Naive thymus-derived CD8-positive, alpha-beta T cell (primary cell): ENCODE measurements at places on chromosomes 5 and 9.

DNA sequence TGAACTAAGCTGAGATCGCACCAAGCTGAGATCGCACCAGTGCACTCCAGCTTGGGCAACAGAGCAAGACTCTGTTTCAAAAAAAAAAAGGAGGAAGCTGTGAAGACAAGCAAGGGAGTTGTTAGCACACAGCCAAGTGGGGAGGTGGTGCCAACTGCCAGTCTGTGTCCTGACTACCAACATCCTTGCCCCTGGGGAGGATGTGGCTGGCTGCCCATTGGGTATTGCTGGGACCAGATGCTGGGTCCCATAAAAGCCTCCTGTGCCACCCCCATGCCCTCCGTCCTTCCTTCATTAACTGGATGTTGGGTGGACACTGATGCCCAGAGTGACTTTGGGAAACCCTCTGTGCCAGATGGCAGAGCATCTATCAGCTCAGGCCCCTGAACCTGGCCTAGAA, 157.1 kb upstream of the COL5A1 start:
- no peak for DNase-seq

DNA sequence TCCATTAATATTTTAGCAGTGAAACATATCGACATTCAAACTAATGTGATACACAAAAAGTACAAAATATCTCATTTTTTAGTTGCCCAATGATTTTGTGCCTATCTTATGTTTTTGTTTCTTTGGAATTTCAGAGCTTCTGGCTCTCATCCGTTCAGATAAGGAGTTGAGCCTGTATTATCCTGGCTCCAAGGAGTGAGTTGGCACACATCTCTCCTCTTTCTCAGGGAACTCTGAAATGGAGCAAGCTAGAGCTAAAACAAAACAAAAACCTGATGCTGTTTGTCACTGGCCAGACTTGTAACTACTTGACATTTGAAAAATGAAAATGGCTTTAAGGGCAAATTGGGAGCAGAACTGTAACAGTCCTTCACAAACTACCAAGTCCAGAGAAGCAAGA, 131.3 kb upstream of the SLC28A3 start:
- DNase-seq, result no peak

DNA sequence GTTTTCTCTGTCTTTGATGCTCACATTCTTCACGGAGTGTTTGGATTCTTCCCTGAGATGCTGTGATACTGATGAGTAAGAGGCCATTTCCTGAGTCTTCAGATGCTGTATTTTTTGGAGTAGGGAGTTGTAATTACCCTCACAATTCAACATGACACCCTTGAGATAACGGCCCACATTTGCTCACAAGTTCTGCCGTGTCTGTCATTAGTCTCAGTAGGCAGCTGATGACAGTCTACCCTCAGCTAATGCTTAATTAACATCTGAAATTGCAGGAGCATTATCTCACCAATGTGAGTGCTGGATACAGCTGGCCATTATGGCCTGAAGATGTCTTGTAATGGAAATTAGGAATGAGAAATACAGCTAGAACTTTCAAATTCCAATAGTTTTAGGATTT, 307.1 kb upstream of the ADCY2 start:
- no peak for DNase-seq

GRCh38 chr5:87899721-87900131, 368.9 kb downstream of the TMEM161B start:
- DNase-seq, result no peak

DNA sequence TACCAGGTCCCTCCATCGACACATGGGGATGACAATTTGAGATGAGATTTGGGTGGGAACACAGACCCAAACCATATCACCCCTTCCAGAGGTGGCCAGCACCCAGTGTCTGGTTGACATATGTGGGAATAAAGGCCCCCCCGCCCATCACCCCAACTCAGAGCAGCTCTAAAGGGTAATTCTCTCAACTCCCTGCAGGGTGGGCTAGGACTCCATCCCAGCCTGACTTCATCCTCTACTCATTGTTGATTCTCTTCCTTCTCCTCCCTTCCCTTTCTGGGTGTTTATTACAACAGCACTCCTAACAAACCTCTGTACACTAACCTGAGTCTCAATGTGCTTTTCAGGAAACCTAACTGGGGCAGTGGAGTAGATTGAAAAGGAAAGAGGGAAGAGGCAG, 339.9 kb downstream of the ACTL7B start:
- DNase-seq, result no peak

DNA sequence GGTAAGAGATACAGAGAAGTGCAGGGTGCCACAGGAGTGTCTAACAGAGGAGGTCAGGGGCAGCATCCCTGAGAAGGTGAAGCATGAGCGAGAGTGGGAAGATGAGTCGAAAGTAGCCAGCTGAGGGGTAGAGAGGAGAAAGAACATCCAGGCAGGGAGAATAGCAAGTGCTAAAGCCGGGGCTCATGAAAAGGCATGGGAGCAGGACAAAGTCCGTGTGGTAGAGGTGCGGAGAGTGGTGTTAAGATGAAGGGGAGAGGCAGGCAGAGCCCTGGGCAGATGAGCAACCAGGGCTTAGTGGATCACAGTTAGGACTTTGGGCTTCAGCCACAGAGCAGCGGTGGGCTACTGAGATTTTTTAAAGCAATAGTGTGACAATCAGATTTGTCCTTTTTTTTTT, 10.5 kb downstream of the SLC22A5 start:
- DNase-seq, result no peak

DNA sequence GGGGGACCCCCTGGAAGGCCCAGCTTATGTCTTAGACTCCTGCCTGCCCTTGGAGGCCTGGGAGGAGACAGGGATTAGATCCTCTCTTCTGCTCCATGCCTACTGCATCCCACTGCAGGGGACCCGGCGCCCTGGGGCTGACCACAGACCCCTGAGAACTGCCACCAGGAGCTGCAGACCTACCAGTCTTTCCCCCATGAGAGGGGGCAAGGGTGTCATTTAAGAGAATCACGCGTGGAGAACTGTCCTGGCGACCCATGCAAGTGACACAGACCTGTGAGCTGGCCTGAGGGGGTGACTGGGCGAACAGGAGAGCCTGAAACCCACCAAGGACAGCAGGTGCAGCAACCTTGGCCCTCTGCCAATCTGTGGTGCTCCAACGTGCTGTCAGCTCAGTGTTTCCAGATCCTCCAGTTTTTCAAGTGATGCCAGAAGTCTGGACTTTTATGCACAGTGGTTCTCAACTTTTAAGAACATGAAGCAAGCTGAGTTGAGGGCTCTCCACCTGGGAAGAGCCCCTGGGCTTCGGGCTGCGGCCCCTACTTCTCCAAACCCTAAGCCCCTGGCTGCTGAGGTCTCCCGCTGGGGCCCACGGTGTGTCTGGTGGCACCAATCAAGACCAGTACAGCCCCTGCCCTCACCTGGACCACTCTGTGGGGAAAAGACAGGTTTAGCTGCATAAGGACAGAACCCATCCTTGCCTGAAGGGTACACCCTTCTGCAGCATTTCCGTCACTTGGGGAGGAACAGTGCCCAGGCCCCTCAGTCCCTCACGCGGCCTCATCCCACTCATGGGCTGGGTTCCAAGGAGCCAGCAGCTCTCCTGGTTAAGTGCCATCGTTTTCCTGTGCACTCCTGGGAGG, 18.2 kb downstream of the GFPT2 start:
- no peak for DNase-seq

- no peak for DNase-seq
Measured at GRCh38 chr9:81113453-81114124, 575.8 kb downstream of the TLE1 start.

GRCh38 chr5:159780246-159780645, 136.0 kb upstream of the ADRA1B start:
- DNase-seq, result no peak

DNA sequence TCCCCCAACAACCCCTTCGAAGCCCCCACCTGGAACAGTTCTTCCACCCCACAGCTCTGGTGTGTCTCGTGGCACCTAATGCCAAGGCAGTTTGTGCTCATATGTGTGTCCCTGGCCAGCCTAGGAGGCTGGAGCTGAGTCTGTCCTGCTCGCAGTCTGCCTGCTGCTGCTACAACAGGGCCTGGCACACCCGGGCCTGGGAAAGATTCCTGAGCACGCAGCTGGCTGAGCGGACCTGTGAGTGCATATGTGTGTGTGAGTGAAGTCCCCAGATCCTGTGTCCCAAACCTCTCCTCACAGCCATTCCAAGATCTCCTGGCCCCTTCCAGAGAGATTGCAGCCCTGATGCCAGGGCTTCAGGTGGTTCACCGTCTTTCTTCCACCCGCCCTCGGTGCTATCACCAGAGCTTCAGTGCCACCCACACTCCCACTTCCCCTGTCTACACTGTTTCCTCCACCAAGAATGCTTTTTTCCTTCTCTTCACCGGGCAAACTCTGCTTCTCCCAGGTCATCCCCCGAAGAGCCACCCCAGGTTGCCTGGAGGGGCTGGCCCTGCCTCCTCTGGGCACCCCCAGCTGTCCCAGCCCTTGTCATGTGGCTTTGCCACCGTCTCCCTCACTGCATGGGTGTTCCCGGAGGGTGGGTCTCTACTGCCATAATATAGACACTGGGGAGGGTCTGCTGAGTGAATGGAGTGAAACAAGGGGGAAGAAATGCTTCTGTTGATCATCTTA, 28.4 kb downstream of the LMX1B start:
- no peak for DNase-seq

GRCh38 chr5:116176121-116176520, 91.3 kb downstream of the COMMD10 start:
- DNase-seq, result no peak

- no peak for DNase-seq
Measured at GRCh38 chr5:37739817-37740261, 100.0 kb downstream of the GDNF start.

DNA sequence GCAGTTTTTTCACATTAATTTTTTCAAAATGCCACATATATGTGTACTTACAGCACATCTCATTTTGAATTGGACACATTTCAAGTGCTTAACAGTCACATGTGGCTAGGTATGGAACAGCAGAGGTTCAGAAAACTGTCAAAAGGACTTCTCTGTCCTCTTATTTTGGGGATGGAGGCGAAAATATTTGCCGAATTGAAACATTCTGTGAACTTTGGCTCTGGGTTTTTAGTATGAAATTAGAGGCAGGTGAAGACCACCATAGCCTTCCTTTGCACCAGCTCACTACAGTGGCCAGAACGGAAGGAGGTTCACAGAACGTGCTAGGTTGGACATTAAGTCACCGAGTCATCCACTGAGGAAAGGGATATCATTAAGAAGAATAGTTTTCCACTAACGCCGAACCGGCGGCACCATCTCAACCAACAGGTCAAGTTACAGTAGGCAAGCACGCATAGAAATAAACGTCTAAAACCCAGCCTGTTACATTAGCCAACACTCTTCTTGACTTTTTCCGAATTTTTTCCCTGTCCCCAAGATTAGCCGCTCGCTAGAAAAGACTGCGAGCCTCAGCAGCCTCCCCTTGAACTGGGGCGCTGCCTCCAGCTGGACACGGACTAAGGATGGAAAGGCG, 1.8 kb upstream of the TLE4 start:
- no peak for DNase-seq

DNA sequence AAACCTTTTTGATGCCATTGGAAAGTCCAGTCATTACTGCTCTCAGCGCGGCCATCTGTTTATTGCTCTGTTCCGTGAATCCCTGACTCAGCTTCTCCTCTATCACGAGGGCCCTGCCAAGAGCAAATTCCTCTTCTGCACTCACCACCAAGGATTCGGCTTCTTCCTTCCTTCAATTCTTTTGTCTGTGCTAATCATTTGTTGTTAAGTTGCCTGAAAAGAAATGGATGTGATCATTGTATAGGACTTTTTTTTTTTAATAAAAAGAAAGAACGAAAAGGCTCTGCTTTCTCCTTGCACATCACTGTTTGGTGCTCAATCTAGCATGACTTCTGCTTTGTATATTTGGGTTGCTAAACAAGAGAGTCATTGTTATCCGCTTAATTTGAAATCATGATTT, 128.7 kb upstream of the PIK3R1 start:
- DNase-seq, result no peak

DNA sequence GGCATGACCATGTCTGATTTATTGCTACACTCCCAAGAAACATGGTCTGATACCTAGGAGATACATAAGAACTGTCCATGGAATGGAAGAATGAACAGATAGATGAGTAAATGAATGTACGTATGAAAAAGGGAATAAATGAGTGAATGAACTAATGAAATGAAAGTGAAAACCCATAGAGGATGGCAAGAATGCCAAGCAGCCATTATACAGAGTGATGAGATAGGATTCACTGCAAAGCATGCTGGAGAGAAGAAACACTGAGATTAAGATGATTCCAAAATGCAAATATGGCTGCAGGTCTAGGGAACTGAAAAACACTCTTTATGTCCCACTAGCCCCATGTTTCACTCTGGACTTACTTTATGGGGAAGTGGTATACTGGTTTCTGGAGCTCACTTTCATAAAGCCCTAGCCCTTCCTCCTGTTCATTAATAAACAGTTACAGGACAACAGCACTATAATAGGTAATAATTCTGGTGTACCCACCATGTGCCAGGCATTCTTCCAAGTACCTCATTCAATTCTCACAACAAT, 170.3 kb upstream of the RAD23B start:
- DNase-seq, result no peak

- DNase-seq, result no peak
Measured at GRCh38 chr9:87112656-87113055, 165.3 kb upstream of the GAS1 start.

GRCh38 chr5:150303660-150304386, 1.1 kb upstream of the ARSI start:
- no peak for DNase-seq

DNA sequence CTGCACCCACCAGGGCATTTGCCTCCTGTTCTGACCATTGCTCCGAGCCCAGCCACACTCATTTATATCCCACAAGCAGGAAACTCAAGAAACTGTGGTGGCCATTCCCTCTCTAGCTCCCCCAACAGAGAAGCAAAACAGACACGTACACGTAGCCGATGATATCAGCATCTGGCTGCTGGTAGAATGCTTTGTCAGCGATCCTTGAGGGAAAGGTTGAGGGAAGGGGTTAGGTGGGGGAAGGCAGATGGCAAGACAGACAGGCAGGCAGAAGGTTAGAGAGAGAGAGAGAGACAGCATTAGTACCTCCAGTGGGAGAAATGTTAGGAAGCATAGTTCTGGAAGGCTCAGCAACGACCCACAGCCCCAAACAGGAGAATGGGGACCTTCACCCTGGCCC, 7.8 kb downstream of the HIGD2A start:
- DNase-seq, result no peak

- DNase-seq, result no peak
Measured at GRCh38 chr9:28212979-28213378, 639.7 kb upstream of the C9orf72 start.

DNA sequence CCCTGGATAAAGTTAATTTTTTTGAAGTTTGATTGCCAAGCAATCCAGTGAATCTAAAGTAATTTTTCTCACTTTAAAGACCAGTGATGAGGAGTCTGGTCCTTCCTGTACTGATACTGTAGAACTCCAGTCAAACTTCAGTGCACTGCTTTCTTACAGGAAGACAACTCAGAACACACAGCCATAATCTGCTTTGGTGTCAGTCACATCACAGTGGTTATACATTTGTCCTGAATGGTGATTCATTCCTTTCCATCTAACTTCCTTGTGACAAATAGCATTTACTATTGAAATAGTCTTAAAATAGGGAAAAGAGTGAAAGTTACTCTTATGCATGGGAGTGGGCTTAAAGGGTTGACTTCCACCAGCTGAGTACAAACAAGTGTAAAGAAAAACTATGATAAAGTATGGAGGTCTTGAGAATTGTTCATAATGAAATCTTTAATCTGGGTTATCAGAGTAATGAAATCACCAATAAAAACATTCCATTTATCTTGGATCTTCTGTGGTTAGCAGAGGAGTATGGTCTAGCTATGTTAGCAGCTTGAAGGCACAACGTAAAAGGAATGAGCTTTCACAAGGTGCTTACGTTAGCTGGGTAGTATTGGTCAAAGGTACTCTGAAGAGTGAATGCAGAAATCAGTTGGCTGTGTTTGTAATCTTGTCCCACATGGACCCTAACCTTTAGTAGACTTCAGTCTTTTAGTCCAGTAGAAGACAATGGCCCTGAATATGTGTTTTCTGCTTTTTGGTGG, 41.5 kb downstream of the DCP2 start:
- no peak for DNase-seq
